ENCODE measurements at places on chromosomes 2 and 18.

DNA sequence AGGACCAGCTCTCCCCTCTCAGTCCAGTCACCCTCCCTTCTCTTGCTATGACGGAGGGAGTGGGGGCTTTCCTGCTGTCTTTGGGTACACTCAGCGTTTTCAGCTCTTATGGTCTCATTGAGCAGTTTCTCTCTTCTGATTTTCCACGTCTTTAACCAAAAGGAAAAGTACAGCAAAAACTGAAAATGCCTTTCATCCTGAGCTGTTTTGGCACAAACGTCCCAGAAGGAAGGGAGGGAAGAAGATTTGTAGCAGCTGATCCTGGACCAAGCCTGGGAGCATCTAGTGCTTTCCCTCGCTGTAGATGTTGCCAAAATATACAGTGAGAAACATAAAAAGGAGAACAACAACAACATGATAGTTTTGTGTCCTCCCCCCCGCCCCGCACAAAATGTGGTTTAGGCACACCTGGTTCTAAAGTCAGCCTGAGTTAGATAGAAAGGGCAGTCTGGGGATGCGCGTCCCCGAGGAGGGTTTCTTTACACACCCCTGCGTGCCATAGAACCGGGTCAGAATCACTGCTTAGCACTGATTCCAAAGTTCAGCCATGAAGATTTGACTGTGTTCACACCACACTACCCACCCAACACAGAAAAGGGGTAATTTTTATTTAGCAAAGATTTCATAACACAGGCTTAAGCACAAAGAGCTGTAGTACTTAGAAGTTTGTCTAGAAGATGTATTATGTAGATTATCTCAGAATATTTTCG is 53.4 kb downstream of the SLC40A1 start:
- no peak for DNase-seq

DNA sequence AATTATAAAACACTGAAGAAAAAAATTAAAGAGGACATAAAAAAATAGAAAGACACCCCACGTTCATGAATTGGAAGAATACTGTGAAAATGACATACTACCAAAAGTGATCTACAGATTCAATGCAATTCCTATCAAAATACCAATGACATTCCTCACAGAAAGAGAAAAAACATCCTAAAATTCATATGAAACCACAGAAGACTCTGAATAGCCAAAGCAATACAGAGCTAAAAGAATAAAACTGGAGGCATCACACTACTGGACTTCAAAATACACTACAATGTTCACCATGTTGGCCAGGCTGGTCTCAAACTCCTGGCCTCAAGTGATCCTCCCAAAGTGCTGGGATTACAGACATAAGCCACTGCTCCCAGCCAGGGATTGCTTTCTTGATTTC is 56.3 kb downstream of the TLK1 start:
- no peak for DNase-seq

DNA sequence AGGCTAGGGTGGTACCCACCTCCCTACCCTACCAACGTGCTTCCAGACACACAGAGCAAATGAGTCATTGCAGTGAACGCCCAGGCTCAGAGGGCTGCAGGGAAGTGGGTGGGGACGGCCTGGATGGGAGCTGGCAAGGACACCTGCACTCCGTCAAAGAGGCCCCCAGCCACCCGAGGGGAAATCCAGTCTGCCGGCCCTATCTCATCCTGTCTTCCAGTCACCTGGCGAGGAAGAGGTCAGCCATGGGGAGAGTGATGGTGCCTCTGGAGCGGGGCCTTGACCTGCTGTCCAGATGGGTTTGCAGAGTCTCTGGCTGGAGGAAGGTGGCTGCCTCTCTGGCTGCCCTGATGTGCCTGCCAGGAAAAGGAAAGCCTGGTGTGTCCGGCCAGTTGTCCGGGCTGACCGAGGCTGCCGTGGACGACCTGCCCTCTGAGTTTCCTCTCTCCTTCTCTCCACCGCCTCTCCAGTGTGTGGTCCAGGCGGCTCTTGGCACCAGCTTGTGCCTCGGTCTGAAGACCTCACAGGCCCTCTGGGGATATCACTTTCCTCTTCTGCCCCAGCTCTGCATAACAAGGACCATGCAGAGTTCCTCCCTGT is 209.7 kb upstream of the COPS8 start:
- no peak for DNase-seq

- no peak for DNase-seq
Observed at GRCh38 chr2:222336442-222336841, 37.6 kb upstream of the PAX3 start.

GRCh38 chr2:24785671-24786321 is 7.4 kb downstream of the PTRHD1 start:
- DNase-seq, result peak; percentile 43

GRCh38 chr18:23495723-23496440 is 7.4 kb upstream of the RMC1 start:
- DNase-seq, result no peak

- no peak for DNase-seq
Observed at GRCh38 chr18:72427721-72428120, 116.4 kb downstream of the CBLN2 start.

DNA sequence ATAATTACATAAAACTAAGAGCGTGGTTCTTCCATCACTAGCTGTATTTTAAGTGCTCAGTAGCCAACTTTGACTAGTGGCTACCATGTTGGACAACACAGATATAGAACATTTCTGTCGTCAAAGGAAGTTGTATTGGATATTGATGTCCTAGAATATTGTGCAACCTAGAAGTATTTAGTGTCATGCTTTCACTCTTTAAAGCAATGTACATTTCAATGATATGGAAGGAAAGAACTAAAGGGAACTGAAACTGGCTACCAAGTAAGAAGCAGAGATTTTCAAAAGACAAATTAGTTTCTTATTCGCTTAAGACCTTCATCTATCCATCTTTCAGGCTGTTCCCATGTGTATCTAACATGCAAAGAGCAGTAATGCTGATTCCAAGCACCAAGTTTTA is 85.4 kb upstream of the EML6 start:
- peak; percentile 25 for DNase-seq

DNA sequence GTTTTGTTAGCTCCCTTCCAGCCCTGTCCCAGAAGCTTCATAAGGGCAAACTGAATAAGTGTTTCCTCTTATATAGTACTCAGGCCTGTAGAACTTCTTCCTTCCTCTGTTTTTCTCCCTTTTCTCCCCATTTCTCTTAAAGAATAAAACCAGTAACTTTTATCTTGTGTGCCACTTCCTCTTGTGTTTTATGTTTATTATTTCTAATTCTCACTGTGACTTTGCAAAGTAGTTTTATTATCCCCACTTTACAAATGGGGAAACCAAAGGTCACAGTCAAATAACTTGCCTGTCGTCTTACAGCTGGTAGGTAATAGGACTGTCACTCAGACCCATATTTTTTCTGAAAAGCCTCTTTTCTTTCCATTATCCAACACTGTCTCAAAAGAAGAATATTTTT is 42.4 kb downstream of the RBBP8 start:
- DNase-seq, result no peak

- no peak for DNase-seq
Observed at GRCh38 chr2:104752504-104752903, 101.4 kb upstream of the POU3F3 start.

- DNase-seq, result no peak
Observed at GRCh38 chr2:100040906-100041305, 101.5 kb downstream of the AFF3 start.

DNA sequence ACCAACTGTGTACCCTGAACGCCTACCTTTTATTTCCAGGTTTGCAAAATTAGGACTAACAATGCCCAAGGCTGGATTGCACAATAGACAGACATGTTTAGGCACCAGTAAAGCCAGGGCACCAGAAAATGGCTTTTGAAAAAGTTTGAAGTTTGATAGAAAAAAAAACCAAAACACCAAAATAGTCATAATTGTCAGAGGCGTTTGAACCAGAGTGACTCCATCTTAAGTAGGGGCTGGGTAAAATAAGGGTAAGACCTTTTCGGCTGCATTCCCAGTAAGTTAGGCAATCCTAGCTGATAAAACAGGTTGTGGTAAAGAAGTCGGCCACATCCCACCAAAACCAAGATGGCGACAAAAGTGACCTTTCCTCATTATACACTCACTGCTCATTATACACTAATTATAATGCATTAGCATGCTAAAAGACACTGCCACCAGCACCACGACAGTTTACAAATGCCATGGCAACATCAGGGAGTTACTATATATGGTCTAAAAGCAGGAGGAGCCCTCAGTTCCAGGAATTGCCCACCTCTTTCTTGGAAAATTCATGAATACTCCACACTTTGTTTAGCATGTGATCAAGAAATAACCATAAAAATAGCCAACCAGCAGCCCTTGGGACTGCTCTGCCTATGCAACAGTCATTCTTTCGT is 105.1 kb upstream of the MSH2 start:
- DNase-seq, result no peak

DNA sequence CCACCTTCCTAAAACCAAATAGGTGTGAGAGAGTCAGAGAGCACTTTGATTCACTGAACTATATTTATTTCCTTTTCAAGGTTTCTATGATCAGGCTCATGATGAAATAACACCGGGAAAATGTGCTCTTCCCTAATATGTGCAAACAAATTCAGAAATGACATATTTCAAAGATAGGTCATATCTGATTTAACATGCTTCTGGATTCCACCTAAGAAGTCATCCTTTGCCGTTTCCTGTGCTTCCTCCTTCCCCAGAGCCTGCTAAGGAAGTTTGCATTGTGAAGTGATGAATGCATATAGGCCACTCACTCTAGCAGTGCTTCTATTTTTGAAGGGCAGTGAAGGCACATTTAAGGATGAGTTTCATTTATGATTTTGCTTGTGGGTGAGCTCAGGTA is 327.6 kb downstream of the TDRD15 start:
- DNase-seq, result no peak

- DNase-seq, result no peak
Observed at GRCh38 chr18:51132256-51132935, 65.1 kb downstream of the MEX3C start.

- DNase-seq, result no peak
Observed at GRCh38 chr2:45892425-45892745, 240.9 kb downstream of the PRKCE start.

All from GM12891 (cell line).